ENCODE measurements at places on chromosomes 13 and 19.

DNA sequence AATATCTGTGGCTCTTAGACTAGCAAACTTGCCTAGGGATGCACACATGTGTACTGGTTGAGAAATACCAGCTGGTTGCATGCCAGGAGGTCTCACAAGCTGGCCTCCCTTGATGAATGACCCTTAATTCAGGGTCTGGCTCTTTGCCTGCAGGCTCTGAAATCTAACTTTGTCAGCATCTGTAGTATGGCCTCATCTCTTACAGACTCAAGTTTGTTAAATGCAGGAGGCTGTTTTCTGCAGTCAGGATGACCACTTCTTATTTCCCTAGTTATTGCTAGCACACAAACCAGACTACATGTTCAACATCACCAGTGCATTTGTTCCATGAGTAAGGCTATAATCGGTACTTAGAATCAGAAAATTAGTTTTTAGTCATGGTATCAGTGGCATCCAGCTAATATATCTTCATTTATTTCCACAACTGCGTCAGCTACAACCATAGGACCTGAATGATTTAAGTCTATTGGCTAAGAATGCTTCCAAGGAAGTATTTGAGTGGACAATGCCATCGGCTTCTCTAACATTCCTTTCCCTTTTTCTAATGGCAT is 23.3 kb upstream of the POSTN start:
- DNase-seq: no peak

GRCh38 chr13:24764276-24764630 is 284 bp downstream of the RNF17 start:
- no peak for DNase-seq

DNA sequence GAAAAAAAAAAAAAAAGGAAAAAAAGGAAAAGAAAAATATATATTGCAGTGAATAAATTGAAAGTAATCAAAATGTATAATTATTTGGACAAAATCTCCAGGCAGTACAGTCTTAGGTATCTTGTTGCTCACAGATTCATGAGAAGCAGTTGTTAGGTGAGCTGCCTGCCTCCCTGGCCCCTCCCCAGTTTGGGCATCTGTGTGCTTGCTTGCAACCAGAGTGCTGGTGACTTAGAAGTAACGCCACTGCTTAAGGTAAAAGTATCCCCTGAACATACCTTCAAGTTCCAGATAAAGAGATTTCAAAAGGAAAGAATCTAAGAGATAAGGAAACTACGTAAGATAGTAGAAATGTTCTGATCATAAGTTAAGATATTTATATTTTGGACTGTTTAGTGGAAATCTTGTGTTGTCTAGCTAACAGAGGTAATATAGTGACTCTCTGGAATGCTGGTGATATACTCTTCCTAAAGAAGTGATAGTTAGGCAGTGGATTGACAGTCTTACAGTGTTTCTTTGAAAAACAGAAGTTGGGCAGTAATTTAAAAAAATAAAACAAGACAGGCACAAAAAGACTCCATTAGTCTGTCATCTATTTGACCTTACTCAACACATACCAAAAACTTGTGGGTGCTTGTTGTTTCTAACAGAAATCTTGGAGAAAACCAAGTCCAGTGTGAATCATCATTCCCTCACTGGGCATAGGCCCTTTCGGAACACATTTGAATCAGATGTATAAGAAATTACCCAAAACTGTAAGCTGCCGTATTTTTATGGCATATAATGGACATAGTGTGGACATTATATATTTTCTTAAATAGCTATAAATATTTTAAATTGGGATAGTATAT is 38.3 kb upstream of the KCTD4 start:
- DNase-seq: no peak

DNA sequence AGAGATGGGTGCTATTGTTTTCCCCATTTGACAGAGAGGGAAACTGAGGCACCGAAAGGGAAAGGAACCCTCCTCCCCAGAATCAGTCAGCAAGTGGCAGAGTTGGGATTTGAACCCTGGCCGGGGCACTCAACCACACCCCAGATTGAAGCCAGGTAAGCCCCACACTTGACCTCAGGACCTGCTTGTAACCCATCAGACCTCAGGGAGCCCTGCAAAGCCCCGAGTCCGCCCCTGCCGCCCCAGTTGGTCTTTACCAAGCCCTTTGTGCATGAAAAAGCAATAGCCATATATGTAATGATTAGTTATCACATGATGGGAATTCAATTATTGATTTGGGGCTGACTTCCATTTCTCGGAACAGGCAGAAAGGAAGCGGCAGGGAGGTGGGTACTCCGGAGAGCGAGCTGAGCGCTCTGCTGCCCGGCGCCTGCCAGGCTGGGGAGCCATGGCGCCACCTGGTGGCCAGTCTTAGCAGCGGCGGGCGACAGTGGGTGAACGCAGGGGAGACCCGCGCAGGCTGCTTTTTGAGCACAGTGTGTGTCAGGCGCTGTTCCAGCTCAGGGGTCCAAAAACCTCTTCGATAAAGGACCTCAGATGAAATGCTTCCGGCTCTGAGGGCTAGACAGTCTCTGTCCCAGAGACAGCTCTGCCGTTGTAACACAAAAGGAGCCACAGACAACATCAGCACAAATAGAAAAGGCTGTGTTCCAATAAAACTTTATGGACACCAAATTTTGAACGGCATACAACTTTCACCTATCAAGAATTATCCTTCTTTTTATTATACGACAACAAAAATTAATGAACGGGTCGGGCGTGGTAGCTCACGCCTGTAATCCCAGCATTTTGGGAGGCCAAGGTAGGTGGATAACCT is 82.9 kb upstream of the CACNA1A start:
- peak; percentile 74 for DNase-seq

DNA sequence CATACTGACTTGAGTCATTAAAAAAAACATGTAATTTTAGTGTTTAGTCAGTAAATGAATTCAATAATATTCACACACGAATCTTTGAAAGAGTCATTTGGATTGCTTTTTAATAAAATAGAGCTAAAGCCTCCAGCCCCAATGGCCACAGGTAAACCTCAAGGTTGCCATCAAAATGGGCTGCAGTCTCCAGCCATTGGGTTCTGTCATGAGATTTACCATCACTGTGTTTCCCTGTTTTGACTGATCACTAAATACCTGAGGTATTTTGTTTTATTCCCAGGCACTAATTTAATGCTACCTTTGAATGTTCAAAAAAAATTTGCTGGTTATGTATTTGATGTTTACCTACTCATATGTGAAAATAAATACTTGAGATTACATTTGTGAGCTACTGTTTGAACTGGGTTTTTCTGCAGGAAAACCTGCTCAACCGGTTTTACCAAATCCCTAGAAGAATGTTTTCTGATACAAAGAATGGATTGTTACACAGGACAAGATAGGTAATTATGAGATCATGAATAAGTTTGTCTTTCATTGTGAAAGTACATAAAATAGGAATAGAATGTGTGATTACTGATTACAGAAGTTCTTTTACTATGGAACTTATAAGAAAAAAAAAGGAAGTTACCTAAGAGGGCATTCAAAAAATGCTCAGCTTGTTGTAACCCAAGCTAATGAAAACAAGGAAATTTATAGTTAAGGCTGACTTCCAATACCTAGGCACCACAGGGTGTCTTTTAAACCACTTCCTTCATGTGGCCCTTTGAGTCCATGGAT is 391.3 kb downstream of the EFNB2 start:
- no peak for DNase-seq

DNA sequence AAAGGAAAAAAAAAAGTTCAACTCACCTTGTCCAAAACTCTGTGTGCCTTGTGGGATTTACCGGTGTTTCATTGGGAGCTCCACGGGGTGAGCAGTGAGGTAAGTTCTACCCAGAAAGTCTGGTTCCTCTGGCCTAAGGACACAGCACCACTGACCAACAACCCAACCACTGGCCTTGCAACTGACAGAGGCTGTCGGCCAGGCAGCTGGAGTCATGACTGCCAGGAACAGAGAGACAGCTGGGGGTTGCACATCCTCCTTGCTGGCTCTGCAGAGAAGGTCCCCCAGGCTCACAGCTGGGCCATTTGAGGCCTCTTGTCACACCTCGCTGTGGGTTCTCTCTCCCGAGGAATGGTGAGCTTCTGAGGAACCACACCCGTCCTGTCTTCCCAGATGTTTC is 59.5 kb downstream of the ANKRD10 start:
- DNase-seq: no peak

- no peak for DNase-seq
Observed at GRCh38 chr13:54637366-54637765, 1608.8 kb downstream of the OLFM4 start.

- no peak for DNase-seq
Observed at GRCh38 chr19:1002600-1002999, 2.4 kb downstream of the GRIN3B start.

DNA sequence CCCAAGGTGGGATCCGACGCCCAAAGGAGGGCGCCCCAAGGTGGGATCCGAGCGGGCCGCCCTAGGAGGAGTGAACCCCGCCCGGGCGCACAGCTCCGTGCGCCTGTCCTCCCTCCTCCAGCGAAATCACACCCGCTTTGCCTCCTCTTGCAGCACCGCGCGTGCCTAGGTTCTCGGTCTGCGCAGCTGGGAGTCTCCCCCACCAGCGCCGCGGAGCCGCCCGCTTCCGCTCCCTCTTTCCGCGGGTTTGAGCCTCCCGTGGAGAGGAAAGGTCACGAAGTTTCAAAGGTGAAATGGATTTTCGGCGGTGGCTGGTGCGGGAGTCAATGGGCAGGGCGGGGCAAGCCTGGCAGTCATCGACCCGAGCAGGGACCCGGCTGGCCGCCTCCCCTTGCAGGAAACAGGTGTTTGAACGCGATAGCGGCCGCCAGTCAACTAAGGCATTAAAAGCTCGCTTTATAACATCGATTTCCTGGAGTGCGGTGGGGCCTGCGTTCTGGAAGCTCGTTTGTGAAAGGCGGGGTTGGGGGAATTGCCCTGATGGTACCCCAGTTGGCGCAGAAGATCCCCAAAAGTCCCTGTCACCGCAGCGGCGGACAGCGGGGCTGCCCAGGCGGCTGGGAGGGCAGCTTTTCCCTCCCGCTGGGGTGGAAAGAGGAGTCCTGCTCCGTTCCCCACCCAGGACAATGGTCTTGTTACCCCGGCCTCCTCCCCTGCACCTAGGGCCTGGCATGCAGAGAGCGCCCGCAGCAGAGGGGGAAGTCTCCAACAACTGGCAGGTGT is 9.0 kb upstream of the SOX1 start:
- no peak for DNase-seq
